ENCODE measurements at places on chromosomes 7 and 10.

GRCh38 chr7:88635149-88635548 is 124.4 kb upstream of the ZNF804B start:
- H3K4me3 ChIP-seq, result no peak overlapping the region
- no peaks in the 10 kb centered on the region for H3K36me3 ChIP-seq
- no peak for DNase-seq

DNA sequence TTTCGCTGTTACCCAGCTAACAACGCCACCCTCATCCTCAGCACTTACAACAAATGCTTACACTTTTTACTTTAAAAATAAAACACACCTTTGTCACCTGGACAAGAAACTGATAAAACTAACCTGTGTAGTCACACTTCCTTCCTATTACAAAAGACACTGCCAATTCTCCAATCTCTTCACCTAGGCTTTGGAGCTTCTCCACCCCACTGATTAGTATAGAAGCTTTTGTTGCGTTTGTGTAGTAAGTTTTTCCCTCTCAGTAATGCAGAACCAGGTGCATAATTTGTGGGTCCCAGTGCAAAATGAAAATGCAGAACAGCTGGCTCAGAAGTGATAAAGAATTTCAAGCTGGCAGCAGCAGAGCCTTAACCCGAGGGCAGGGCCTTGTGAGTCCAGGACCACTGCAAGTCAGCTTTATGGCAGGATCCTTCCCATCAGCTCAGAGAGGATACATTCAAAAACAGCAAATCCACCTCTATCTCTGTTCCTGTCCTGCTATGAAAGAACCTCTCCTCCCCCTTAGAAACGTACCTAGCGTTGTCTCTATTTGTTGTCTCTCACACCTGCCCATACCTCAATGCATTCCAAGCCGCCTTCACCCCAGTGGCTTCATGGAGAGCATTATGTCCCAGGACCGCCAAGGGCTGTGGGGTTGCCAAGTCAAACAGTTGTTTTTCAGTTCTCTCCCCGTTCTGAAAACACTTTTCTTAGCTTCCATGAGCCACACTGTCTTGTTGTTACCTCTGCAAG is 40.3 kb upstream of the EGFR start:
- H3K4me1 ChIP-seq, result no peaks in the 10 kb centered on the region
- H3K36me3 ChIP-seq, result no peaks in the 10 kb centered on the region
- H3K27me3 ChIP-seq, result no peaks in the 10 kb centered on the region

GRCh38 chr7:128353189-128353588 is 8.3 kb downstream of the PRRT4 start:
- peaks cover 40% of the 10 kb centered on the region for H3K27me3 ChIP-seq
- no peak for DNase-seq
- peak overlapping the region; percentile 27 for H3K4me3 ChIP-seq
- no peak overlapping the region for H3K27ac ChIP-seq

- H3K4me3 ChIP-seq, result no peak overlapping the region
- H3K27ac ChIP-seq, result peak overlapping the region; percentile 42
- H3K36me3 ChIP-seq, result no peaks in the 10 kb centered on the region
- H3K27me3 ChIP-seq, result no peaks in the 10 kb centered on the region
- no peak for DNase-seq
These were observed 73.4 kb downstream of the AHR start for GRCh38 chr7:17371671-17372524.

GRCh38 chr7:104371216-104371979 is 43.0 kb downstream of the LHFPL3 start:
- H3K27ac ChIP-seq, result no peak overlapping the region
- H3K27me3 ChIP-seq, result peaks cover 36% of the 10 kb centered on the region
- no peak overlapping the region for H3K4me3 ChIP-seq
- DNase-seq, result no peak
- H3K36me3 ChIP-seq, result no peaks in the 10 kb centered on the region

DNA sequence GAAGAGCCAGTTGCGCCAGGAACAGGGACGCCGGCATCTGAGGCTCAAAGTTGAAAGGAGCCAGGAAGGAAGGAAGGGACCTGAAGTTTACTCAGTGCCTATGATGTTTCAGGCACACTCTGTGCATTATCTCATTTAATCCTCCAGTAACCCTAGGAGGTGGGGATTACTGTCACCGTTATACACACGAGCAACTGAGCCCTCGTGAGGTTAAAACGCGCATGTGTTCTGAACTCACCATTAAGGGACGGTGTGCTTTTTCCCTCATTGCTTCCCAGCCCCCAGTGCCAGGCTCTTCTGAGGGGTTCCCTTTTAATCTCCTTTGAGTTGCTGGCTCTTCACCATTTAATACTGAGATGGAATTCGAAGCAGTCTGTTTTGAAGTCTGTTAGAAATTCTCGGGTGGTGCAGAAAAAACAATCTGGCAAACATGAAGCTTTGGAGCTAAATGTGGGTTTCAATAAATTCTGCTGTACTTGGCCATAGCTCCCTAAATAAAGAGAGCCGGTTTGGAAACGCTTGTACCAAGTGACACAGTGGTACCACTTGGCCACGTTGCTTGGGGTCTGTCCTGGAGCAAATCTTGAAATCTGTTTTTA is 102.2 kb downstream of the TAX1BP1 start:
- no peak overlapping the region for H3K4me3 ChIP-seq
- peaks cover 10% of the 10 kb centered on the region for H3K4me1 ChIP-seq

GRCh38 chr10:67259319-67259929 is 333.6 kb downstream of the LRRTM3 start:
- no peaks in the 10 kb centered on the region for H3K36me3 ChIP-seq
- DNase-seq, result no peak
- no peak overlapping the region for H3K4me3 ChIP-seq
- H3K27me3 ChIP-seq, result no peaks in the 10 kb centered on the region
- H3K27ac ChIP-seq, result no peak overlapping the region

DNA sequence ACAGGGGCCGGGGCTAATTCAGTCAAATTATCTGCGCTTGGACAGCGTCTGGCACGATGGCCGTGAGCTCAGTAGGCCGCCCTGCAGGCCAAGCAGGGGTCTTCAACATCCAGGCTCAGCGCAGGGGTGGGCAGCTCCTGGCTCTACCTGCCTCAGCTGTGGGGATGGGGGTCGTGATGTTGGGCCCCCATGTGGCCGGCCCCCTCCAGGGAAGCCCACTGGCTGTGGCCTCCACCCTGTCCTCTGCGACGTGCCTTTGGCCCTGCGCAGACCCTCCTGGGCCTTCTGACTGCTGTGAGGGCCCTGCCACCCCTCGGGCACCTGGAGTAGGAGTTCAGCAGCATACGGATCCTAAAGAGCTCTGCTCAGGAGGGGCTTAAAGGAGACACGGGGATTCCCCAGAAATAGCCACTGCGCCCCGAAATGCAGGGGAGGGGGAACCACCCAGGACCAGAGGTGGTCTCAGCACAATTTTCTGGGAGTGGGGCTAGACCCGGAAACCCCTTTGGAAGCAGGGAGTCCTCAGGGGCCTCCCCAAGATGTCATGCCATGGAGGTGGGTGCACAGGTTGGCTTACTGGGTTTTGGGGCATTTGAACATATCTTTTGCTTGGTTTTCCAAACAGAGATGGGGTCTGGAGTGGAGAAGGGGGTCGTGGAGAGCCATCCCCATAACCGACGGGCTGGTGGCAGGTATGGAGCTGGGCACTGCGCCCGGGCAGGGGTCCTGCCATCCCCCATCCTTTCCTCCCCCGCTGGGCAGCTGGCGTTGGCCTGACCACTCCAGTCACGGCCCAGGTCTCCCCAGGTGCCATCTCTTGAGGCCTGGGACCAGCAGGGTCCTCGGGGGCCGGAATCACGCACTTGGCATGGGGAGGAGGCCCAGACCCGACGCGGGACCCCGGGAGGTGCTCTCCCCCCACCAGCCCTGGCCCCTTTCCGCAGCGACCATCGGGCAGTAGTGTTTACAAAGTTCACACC is 4.0 kb upstream of the ADAP1 start:
- DNase-seq, result no peak
- H3K27me3 ChIP-seq, result peaks cover 11% of the 10 kb centered on the region
- H3K27ac ChIP-seq, result no peak overlapping the region
- no peak overlapping the region for H3K4me3 ChIP-seq
- H3K36me3 ChIP-seq, result no peaks in the 10 kb centered on the region

GRCh38 chr10:119252051-119252465 is 44.7 kb downstream of the GRK5 start:
- peak overlapping the region; percentile 44 for H3K4me3 ChIP-seq
- H3K4me1 ChIP-seq, result peaks cover 44% of the 10 kb centered on the region
- DNase-seq, result no peak
- no peaks in the 10 kb centered on the region for H3K36me3 ChIP-seq
- no peaks in the 10 kb centered on the region for H3K27me3 ChIP-seq

DNA sequence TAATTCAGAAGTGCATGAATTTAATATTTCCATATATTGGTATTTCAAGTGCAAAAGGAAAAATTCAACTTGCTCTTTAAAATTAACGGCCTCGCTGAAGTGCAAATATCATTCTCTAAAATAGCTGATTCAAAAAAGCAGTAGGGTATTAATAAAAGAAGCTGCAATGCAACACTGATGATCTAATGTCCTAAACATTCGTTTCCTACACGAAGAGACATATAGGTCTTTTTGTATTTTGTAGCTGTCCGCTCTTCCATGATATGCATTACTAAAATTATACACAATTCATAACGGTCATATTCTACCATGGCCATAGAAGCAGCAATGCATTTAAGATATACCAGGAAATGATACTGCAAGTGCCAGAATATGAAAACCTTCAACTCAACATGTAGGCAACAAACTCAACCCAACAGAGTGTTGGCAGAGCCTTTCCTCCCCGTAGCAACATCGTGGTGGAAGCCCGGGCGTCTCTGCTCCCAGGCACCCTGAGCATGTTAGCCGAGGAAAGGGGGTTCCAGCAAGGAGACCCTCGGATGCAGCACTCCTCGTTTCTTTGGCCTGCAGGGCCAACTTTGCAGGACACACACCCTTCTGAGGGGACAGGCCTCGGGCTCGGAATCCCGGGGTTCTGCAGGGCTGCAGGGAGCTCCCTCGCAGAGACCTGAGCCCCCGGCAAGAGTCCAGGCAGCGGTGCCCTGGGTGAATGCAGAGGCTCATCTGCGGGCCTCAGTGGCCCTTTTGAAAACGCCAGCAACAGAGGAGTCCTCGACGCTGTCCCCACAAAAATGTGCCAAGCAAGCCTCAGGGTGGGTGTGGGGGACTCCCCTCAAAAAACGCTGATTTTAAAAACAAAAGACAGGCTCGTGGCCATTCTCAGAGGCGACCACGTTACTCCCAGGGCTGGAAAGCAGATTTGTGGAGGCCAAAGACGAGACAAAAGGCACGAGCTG is 1.6 kb downstream of the FAM171A1 start:
- peaks cover 3% of the 10 kb centered on the region for H3K27me3 ChIP-seq
- DNase-seq, result no peak
- H3K4me1 ChIP-seq, result peaks cover 31% of the 10 kb centered on the region
- peaks cover 12% of the 10 kb centered on the region for H3K36me3 ChIP-seq

DNA sequence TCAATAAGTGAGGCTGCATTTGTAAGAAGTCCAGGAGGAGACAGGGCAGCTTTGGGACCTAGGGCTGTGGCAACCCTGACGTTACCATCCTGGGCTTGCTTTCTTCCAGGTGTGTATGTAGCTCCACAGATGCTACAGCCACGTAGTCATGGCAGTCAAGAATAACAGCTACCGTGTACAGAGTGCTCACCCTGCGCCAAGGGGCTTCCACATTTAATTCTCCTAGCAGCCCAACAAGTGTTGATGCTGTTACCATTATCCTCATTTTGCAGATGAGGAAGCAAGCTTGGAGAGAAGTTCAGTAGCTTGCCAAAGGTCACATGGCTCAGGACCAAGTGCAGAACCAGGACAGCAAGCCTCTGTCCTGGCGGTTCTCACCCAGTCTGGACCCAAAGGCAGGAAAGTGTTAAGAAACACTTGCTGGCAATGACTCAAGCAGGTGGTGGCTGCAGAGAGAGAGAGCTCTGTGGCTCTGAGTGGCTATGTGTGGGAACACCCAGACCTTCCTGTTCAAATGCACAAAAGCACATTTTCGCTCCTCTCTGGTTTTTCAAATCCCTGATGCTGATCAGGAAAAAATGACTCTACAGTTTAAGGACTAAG is 89.8 kb downstream of the CREM start:
- H3K4me1 ChIP-seq, result peaks cover 20% of the 10 kb centered on the region
- no peaks in the 10 kb centered on the region for H3K27me3 ChIP-seq
- no peak overlapping the region for H3K27ac ChIP-seq
- peaks cover 1% of the 10 kb centered on the region for H3K36me3 ChIP-seq

- DNase-seq, result no peak
- no peaks in the 10 kb centered on the region for H3K36me3 ChIP-seq
- H3K4me3 ChIP-seq, result no peak overlapping the region
- H3K27me3 ChIP-seq, result peaks cover 12% of the 10 kb centered on the region
- peaks cover 7% of the 10 kb centered on the region for H3K4me1 ChIP-seq
These were observed 119.0 kb upstream of the BET1 start for GRCh38 chr7:94123136-94123535.

GRCh38 chr7:988963-989529 is 6.1 kb downstream of the CYP2W1 start:
- DNase-seq, result no peak
- no peaks in the 10 kb centered on the region for H3K27me3 ChIP-seq
- H3K27ac ChIP-seq, result no peak overlapping the region
- H3K36me3 ChIP-seq, result no peaks in the 10 kb centered on the region
- H3K4me3 ChIP-seq, result no peak overlapping the region
- peaks cover 12% of the 10 kb centered on the region for H3K4me1 ChIP-seq

- no peak overlapping the region for H3K27ac ChIP-seq
- peaks cover 8% of the 10 kb centered on the region for H3K4me1 ChIP-seq
- no peaks in the 10 kb centered on the region for H3K36me3 ChIP-seq
- no peak for DNase-seq
- no peak overlapping the region for H3K4me3 ChIP-seq
These were observed 21.1 kb upstream of the HBP1 start for GRCh38 chr7:107147464-107148393.

DNA sequence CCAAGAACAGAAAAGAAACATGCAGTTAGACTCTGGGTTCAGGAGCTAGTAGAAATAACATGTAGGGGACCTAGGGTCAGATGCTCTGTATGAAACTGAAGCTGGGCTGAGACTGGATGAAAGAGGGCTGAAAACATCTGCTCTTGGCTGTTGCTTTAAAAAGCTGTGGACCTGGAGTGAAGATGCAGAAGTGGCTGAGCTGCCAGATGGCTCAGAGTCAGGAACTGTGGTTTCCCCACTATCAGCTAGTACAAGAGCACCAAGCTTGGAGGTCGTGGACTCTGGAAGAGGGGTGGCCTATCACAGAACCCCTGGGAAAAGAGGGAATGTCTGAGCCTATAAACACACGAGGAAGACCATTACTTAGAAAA is 5.9 kb downstream of the ADK start:
- no peaks in the 10 kb centered on the region for H3K27me3 ChIP-seq
- H3K4me1 ChIP-seq, result peaks cover 30% of the 10 kb centered on the region
- DNase-seq, result no peak
- no peak overlapping the region for H3K4me3 ChIP-seq
- no peak overlapping the region for H3K27ac ChIP-seq

DNA sequence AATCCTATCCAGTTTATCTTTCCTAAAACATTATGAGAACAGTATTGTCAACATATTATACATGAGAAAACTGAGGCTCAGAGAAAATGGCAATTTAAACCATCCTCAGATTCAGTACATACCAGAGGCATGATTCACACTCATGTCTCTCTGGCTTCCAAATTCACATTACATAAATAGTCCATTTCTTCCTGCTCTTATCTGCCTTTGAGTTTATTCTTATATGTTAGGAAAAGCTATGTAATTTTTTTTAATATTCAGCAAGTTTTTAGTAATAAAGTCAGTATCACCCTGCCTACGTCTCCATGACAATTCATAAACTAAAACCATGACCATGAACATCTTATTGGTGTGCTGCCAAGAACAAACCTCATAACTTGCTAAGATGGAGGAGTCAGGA is 1260.2 kb upstream of the SORCS1 start:
- no peaks in the 10 kb centered on the region for H3K4me1 ChIP-seq
- no peak overlapping the region for H3K4me3 ChIP-seq
- no peak overlapping the region for H3K27ac ChIP-seq
- no peaks in the 10 kb centered on the region for H3K27me3 ChIP-seq

GRCh38 chr7:38169847-38170246 is 8.2 kb upstream of the STARD3NL start:
- DNase-seq, result no peak
- H3K36me3 ChIP-seq, result no peaks in the 10 kb centered on the region
- no peaks in the 10 kb centered on the region for H3K4me1 ChIP-seq
- peak overlapping the region; percentile 21 for H3K27ac ChIP-seq
